ENCODE measurements at places on chromosomes 1 and 21. TPM values are rescaled to one million over a fixed set of nuclear protein-coding genes. Genes with fewer than 3 reads are reported as not detected.

The ADIPOR1 gene
- total RNA-seq = 82.1 TPM

GRCh38 chr1:208184966-208185654, 59.1 kb downstream of the PLXNA2 start:
- no peak for DNase-seq

- DNase-seq = no peak
Observed at GRCh38 chr21:42563686-42564085, 50.0 kb downstream of the SLC37A1 start.

The SPAG17 gene
- total RNA-seq = not detected

DNA sequence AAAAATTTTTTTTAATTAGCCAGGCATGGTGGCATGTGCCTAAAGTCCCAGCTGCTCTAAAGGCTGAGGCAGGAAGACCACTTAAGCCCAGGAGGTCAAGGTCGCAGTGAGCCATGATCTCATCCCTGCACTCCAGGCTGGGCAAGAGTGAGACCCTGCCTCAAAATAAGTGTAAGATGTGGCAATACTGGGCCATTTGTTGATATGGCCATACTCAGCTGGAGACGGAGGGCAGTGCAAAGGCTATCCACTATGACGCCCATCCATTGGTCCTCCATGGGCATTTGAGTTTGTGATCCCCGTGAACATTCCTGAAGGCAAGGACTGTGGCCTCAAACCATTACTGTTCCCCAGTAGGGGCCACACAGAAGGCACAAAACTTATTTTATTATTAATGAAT, 1.5 kb downstream of the CASP9 start:
- no peak for DNase-seq

DNA sequence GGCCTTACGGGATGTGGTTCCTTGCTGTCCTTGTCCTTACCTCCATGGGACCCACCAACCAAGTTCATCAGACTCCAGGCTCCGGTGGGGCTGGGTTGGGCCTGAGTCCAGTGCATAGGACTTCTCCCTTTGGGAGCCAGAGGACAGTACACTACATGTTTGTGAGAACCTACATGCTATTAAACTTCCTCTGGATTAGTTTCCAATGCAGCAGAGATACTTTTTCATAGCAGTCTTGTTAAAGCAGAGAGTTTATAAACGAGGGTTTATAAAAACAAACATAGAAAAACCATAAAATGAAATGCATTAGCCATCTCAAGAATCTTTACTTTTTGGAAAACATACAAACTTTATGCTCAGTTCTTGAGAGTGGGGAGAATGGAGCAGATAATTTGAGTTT, 33.4 kb downstream of the INKA2 start:
- no peak for DNase-seq

The C1orf53 gene
- total RNA-seq = 5.4 TPM

The RGS5 gene
- 41.7 TPM for total RNA-seq

DNA sequence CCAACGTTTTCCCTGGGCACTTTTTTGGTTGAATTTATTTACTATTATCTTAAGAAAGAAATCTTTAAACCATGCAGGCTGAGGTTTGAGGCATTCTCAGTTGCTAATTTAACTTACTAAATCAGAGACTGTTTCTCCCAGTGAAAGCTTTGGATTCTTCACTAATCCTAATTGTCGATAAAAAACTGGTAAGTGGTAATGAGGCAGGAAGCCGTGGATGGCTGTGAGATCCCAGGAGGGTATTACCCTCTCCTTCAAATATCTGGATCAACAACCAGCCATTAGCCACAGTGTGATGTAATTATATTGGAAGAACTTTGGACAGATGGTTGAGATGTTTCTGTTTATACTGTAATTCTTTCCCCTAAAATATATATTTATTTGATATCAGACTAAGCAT, 485.0 kb downstream of the DISC1 start:
- no peak for DNase-seq

The AK2 gene
- total RNA-seq = 243 TPM

DNA sequence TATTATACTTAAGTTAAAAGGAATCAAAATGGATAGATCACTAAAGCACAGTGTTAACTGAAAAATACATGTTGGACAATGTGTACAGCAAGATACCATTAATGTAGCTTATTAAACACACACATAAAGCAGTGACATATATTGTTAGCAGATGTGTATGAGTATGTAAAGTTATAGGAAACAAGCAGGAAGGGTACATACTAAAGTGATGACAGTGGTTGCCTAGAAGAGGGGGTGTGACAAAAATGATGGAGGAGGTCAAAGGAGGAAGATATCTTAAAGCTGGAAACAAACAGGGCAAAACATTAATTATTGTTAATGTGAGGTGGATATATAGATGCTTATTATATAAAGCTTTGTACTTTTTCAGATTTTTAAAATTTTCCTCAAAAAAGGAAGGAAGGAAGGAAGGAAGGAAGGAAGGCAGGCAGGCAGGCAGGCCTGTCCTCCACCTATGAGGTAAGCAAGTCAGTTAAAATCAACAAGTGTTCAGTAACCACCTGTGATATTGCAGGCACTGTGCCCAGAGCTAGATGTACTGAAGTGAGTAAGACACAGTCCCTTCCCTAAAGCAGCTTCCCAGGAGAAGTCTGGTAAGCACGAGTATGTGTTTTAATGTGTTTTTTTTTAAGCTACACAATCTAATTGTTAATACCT, 252.9 kb upstream of the NR5A2 start:
- DNase-seq = peak; percentile 29

- no peak for DNase-seq
Observed at GRCh38 chr21:41149199-41149598, 18.8 kb upstream of the BACE2 start.

The CFAP57 gene
- total RNA-seq = 0.66 TPM

The S100A7 gene
- not detected for total RNA-seq

The OR2L13 gene
- not detected for total RNA-seq

DNA sequence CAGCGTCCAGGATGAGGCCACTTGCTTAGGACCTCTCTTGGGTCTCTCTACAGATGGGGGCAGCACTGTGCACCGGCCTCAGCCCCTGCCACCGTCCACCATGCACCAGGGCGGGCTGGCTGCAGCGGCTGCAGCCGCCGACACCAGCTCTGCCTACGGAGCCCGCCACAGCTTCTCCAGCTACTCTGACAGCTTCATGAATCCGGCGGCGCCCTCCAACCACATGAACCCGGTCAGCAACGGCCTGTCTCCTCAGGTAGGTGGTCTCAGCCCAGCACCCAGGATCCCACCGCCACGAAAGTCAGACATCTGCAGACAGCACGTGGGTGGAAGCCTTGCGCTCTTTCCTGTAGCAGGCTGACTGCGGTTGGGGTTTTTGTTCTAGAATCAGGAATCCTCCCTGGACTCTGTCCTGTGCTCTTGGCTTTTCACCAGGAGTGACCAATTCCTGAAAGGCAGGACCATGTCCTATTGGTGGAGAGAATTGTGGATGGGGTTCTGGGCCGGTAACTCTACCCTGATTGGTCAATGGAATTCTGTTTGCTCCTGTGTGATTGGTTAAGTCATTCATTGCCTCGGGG, 72.5 kb downstream of the PAX7 start:
- DNase-seq = no peak

DNA sequence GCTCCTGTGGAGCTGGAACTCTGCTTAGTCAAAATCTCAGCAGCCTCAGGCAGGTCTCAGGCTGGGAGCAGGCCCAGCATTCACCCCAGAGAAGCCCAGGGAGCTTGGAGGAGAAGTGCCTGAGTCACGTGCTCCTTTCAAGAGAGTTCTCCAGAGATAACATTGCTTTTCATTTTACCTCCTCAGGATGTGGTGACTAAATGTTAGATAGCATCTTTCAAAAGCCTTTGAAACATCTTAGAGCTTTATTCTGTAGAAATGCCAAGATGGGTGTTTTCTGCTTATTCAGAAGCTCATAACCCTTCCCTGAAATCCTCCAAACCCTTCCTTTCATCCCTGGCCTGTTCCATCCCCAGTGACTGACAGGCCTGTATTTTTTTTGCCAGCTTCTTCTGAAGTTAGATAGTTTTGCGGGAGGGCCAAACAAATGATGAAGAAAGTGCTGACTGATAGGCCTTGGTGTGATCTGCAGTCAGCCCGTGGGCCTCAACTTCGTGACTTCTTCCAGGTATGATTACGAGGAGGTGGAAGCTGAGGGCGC, 58.0 kb downstream of the PGM1 start:
- no peak for DNase-seq

The UBASH3A gene
- total RNA-seq = 0.93 TPM

- DNase-seq = peak; percentile 29
Observed at GRCh38 chr1:168834225-168834872, 105.3 kb upstream of the DPT start.

GRCh38 chr21:35792569-35793305, 267.6 kb downstream of the SETD4 start:
- DNase-seq = no peak

- no peak for DNase-seq
Observed at GRCh38 chr1:29547300-29547699, 311.0 kb downstream of the PTPRU start.

The TNFAIP8L2 gene
- 0.72 TPM for total RNA-seq

The PIGR gene
- 12,164 TPM for total RNA-seq

The FOXJ3 gene
- 39.9 TPM for total RNA-seq

DNA sequence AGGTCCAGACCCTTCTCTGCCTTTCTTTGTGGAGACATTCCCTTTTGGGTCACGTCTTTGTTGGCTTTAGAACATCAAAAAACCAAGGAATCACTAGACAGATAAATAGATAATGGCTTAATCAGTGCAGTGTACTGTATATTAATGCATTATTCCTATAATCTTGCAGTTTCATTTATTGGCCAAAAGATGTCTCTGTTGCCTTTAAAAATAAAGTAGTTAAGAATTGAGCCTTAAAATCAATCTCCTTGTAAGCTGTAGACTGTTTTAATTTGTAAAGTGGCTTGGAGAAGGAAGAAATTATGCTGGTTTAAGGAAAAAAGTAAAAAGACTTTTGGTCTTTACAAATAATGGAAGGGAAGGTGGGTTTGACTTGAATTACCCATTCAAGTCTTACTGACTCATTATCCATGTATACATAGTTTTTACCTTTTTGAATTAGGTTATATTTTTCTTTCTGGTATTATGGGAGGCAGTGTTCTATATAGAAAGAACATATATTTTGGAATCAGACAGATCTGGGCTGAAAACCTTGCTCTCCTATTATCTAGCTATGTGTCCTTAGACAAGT, 84.6 kb downstream of the VPS13D start:
- no peak for DNase-seq

GRCh38 chr1:25503551-25504426, 39.6 kb upstream of the LDLRAP1 start:
- DNase-seq = peak; percentile 80

The ASPM gene
- 20.1 TPM for total RNA-seq

- DNase-seq = no peak
Observed at GRCh38 chr1:109294481-109294880, 11.5 kb upstream of the PSRC1 start.

DNA sequence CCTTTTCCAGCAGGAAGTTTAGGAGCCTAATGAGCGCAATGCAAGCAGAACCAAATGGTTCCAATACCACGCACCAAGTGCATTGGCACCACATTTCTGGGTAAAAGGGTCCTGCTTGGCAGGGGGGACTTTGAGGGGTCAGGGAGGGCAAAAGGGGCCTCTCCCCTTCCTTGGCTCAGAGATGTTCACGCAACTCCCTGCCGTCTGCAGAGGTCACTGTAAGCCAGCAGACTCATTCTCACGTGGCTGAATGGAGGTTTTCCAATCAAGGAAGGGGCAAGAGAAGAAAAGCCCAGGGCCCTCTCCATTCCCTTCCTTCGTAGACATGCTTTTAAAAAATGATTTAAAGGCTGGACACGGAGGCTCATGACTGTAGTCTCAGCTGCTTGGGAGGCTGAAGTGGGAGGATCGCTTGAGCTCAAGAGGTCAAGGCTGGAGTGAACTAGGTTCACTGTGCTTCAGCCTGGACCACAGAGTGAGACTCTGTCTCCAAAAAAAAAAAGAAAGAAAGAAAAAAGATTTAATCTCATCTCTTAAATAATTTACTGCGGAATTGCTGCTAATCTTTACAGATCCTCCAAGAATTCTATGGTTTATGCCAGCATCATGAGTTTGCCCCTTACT, 80.3 kb downstream of the RUNX3 start:
- peak; percentile 40 for DNase-seq

The COL24A1 gene
- 0.02 TPM for total RNA-seq

DNA sequence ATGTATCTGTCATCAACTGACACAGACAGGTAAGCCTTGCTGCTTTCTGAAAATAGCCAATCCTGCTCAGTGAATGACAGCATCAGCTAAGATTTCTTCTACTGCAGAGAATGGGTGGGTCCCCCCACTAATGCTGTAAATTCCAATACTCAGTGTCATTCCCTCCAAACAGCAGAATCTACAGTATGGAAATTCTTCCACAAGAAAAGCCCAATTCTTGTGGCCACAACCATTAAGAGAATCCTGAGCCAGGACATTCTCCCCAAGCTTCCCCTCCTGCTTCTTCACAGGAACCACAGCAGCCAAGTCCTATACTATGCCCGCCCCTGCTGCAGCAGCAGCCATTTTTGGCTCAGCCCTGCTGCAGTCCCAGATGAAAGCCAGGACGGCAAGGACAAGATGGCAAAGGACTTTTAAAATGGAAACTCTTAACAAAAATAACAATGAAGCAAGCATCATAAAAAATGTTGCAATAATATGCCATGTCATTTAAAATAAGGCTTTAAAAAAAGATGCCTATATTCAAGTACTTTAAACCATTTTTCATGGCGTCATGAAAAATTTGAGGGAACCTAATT, 26.8 kb downstream of the EIF4G3 start:
- no peak for DNase-seq

DNA sequence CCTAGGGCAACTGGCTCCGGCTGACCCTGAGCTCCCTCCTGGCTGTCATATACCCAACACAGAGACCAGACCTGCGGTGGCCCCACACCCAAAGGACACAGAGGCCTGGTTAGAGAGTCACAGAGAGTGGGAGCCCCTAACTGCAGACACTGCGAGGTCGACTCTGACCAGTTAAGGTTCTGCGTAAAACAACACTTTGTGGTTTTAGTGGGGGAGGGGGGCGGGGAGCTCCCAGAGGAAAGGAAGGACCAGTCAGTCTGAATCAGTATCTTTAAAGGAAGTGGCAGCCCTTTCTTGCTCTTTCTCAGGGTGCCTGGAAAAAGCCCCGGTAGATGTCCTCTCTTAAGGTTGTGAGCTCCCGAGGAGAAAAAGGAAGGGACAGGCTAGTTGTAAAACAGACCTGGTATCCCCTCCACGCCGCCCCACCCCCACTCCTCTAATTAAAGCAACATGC, 2.4 kb downstream of the SSBP3 start:
- no peak for DNase-seq

DNA sequence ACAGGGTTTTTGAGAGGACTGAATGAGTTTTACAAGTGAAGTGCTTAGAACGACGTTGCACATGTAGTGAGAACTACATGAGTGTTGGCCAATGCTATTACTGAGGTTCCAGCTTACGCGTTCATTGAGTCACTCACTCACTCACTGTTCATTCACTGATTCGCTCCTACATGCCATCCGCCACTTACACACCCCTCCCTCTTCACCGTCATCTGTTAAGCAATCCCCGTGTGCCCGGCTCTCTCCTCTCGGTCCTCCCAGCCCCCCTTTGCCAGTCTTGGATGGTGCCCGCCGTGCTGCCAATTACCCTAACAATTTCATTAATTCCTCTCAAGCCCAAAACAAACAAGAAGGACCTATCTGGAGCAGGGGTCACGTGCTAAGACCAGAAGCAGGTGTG, 27.3 kb upstream of the EPHA2 start:
- no peak for DNase-seq

- no peak for DNase-seq
Observed at GRCh38 chr1:189206617-189207016, 1271.0 kb downstream of the BRINP3 start.

The ETV3L gene
- not detected for total RNA-seq
